ENCODE measurements at places on chromosomes 4 and X.

DNA sequence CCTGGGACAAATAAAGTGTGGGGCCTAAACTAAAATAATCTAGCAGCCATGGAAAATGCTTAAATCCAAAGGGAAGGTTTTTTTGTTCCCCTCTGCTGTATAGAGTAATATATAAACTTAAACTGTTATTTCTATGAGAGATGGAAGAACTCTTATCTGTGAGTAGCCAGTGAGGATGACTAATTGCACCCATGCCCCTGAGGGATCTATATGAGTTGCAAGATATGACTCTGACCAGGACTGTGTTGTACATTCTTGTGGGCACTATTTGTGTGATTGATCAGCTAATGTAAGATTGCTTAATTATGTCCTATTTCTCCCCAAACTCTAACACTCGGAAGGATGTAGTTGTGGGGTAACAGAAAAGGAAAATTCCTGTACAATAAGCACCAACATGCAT is 35.2 kb upstream of the AMBN start:
- no peak for DNase-seq

- DNase-seq, result no peak
Measured at GRCh38 chr4:101441446-101441845, 94.1 kb upstream of the PPP3CA start.

DNA sequence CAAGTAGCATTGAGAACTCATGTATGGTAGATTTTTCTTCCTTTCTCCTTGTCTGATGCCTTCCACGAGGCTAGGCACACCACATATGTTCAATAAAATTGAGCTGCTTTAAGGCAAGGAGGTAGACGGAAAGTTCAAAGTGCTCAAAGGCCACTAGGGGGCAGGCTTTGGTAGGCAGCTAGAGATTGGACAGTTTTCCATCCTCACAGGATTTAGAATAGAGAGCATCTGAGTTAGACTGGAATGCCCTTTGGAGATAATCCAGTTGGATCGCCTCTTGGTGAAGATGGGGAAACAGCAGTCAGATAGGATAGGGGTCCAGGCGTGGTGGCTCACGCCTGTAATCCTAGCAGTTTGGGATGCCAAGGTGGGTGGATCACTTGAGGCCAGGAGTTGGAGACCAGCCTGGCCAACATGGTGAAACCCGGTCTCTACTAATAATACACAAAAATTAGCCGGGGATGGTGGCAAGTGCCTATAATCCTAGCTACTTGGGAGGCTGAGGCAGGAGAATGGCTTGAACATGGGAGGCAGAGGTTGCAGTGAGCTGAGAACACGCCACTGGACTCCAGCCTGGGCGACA is 30.4 kb downstream of the ELF4 start:
- DNase-seq, result peak; percentile 64

GRCh38 chr4:103422467-103423219 is 224.5 kb upstream of the CENPE start:
- DNase-seq, result no peak

DNA sequence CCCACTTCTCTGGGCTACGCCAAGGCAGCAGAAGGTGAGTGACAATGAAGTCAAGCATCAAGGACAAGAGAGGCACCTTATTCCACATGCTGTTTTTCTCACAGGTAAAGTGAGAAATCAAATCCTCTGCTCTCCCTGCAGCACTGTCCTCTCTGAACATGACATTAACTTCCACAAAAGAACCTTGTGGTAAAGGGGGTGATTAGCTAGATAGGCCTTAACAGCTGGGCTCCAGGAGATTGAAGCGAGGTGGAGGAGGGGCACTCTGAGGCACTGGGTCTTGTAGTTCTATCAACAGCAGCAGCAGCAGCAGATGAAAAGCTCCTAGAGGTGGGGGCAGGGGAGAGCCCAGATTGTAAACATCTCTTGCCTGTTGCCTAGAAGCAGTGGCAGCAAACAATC is 96.8 kb upstream of the CXXC4 start:
- no peak for DNase-seq

- DNase-seq, result no peak
Measured at GRCh38 chr4:18419780-18420179, 398.2 kb upstream of the LCORL start.

GRCh38 chr4:165201806-165202205 is 5.6 kb upstream of the KLHL2 start:
- DNase-seq, result no peak

- no peak for DNase-seq
Measured at GRCh38 chr4:25500626-25501316, 123.7 kb downstream of the ANAPC4 start.

- DNase-seq, result peak; percentile 33
Measured at GRCh38 chrX:17374619-17375366, at the start of gene NHS. NHS (plus strand) TSS chrX:17375200; CDS start chrX:17375758, 558 bp downstream.

- no peak for DNase-seq
Measured at GRCh38 chr4:22045051-22045630, 96.6 kb upstream of the KCNIP4 start.

DNA sequence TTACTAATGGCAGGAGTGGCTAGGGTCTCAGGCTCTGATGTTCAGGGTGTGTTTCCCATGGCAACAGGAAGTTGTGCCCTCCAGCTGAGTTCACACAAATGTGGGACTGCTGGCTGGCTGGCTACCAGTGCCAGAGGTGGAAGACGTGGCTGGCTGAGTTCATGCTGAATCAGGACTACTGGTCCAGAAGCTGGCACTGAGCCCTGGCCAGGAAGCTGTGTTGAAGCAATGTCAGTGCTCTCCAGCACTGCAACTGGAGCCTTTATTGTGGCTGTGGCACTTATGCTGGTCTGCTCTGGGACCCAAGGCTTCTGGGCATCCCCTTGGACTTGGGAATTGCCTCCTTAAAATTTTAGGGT is 42.0 kb upstream of the ZXDA start:
- no peak for DNase-seq

DNA sequence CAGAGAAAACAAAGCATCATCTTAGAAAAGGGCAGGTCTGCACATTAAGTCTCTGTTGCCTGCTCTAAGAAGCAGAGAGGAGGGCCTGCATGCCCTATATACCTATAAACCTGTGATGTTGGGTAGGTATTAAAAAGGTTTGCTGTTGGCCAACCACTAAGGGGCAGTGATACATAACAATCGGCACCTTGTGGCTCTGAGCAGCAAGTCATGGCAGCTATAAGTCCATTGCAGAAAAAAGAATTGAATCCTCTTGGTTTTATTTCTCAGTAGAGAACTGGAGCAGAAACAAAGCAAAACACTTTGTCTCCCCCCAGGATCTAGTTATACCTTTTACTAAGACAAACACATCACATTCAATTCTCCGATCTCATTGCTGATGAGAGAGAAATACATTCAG is 1364.4 kb downstream of the STIM2 start:
- no peak for DNase-seq

GRCh38 chr4:74012130-74012529 is 13.7 kb upstream of the CXCL5 start:
- no peak for DNase-seq

All from stimulated activated CD4-positive, alpha-beta T cell treated with anti-CD3 and anti-CD28 coated beads, Interleukin-15, amount 100 ng/mL, for 24 hours (primary cell).